Stimulated activated CD4-positive, alpha-beta T cell treated with anti-CD3 and anti-CD28 coated beads, TNF-alpha, amount 100 ng/mL, for 48 hours (primary cell): ENCODE measurements at places on chromosomes 12 and 14.

- no peak for DNase-seq
Measured at GRCh38 chr14:93780813-93781400, 7.4 kb downstream of the PRIMA1 start.

DNA sequence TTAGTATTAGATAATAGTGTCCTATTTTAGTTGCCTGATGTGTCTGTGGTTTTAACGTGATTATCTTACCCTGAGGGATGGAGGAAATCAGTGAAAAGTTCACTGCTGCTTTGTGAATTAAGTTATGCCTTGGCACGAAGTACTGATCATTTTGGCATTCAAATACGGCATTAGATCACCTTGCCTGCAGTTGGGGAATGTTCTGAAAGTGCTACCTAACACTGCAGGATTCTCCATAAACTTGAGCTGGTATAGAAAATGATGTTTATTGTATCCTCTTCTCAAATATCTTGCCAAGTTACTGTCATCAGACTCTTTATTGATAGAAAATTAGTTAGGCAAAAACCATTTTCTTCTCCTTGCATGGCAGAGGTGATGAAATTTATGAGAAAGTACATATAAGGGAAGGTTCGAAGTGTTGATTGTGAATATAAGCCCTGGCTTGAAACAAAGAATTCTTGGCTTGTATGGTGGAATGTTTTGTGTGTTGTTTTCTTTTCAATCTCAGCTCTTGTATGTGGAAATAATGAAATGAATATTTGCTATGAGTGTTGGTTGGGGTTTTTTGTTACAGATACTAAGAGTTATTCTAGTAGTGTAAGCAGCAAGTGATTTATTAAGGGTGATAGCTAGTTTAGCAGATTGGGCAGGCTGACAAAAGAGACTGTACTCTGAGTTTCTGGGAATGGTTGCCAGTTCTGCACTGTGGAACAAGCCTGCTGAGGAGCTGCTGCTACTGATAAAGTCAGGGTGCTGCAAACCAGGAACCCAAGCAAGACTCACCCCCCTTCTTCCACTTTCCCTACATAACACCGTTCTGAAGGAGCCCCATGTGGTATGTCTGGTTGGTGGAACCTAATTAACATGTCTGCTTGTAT lies 448.3 kb downstream of the PCNX1 start:
- no peak for DNase-seq

DNA sequence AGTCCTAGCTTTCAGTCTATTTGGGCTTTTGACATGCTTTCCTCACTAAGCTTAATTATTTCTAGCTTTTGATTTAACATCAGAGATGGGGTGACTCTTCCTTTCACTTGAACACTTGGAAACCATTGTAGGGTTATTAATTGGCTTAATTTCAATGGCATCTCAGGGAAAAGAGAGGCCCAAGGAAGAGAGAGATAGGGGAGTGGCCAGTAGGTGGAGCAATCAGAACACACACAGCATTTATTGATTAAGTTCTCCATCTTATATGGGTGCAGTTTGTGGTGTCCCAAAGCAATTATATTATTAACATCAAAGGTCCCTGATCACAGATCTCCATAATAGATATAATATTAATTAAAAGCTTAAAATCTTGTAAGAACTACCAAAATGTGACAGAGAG lies 1466.1 kb upstream of the SEL1L start:
- DNase-seq, result no peak

- no peak for DNase-seq
Measured at GRCh38 chr14:20608383-20609110, 17.4 kb upstream of the RNASE12 start.

- no peak for DNase-seq
Measured at GRCh38 chr14:56666294-56666693, 86.7 kb downstream of the TMEM260 start.

- no peak for DNase-seq
Measured at GRCh38 chr14:77979171-77979570, 179.3 kb downstream of the ADCK1 start.

GRCh38 chr12:11729008-11729407 lies 79.5 kb downstream of the ETV6 start:
- DNase-seq, result no peak

- peak; percentile 68 for DNase-seq
Measured at GRCh38 chr14:106831322-106831720, 1304.9 kb downstream of the TMEM121 start.

DNA sequence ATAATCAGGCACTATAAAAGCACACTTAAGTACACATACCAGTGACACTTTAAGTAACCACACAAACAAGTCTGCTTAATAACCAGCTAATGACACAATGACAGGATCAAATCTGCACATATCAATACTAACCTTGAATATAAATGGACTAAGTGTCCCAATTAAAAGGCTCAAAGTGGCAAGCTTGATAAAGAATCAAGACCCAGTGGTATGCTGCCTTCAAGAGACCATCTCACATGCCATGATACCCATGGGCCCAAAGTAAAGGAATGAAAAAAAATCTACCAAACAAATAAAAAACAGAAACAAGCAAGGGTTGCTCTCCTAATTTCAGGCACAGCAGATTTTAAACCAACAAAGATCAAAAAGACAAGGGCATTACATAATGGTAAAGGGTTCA lies 470.4 kb downstream of the TRHDE start:
- no peak for DNase-seq

GRCh38 chr12:34339922-34340321 lies 317.6 kb downstream of the ALG10 start:
- no peak for DNase-seq

- DNase-seq, result no peak
Measured at GRCh38 chr12:120013659-120014380, 24.8 kb downstream of the BICDL1 start.

GRCh38 chr14:83894568-83894967 lies 1635.4 kb upstream of the FLRT2 start:
- DNase-seq, result no peak

GRCh38 chr12:26029736-26030022 lies 71.2 kb downstream of the RASSF8 start:
- DNase-seq, result no peak

GRCh38 chr12:129075460-129076208 lies 222.4 kb downstream of the GLT1D1 start:
- no peak for DNase-seq

DNA sequence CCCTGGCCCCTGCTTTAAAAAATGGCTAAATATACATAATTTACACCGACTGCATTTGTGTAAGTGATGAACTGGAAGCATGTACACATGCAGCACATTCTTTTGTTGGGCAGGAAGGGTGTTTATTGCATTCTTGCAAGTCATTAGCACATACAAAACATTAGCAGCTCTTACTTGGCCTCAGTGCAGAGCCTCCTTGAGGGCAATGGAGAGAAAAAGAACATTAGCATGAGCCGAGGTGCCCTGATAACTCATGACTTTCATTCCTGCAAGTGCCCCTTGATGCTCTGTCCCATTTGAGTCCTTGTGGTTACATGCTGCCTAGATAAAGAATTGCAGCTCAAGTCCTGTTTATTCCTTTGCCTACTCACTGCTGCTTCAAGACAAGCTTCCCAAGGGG lies 61.9 kb downstream of the PAX9 start:
- DNase-seq, result no peak

DNA sequence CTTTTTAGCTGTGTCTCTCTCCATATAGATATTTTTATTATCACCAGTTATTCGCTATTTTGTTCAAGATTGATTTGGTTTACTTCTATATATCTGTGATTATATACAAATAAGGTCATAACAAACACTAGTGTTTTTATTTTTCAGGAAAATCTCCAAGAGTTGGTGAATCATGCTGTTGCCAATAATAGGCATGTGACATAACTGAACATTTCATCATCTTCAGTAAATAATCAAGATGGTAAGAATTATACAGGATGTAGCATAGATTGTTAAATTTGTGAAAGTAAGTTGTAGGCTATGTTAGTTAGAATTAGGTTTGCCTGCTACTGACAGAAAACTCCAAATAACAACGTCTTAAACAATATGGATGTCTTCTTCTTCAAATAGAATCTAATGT lies 240.9 kb upstream of the PDE3A start:
- DNase-seq, result no peak

DNA sequence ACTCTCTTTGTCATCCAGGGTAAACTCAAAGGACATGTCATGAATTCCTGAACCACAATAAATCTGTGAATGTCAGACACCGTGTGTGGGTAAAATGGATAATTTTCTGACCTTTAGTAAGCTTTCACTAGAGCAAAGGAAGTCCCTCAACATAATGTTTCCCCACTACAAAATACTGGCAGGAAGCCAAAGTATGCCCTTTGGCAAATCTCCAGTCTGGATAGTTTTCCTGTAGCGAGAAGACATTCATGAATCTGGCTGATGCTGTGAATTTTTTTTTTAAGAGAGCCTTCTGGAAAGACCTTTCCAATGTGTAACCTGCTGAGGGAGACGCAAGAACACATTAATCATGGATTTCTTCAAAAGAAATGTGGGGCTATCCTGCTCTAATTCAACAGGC lies 389.6 kb upstream of the DDHD1 start:
- DNase-seq, result no peak

- no peak for DNase-seq
Measured at GRCh38 chr12:106170285-106170684, 31.5 kb upstream of the NUAK1 start.

DNA sequence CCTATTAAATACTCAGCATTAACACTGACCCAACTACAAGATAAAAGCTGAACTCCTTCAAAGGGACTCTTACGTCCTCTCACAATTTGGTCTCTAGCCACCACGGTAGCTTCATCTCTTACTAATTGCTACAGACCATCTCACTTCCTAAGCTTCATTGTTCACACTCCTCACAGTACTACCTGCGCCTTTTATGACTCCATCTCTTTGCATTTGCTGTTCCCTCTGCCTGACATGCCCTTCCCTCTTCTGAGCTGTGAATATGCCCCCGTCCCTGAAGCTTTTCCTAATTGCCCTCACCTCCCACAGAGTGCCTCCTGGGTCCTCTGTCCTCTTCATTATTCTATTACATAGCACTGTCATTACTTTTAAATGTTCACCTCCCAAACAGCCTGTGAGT lies 2.5 kb downstream of the EEA1 start:
- no peak for DNase-seq

DNA sequence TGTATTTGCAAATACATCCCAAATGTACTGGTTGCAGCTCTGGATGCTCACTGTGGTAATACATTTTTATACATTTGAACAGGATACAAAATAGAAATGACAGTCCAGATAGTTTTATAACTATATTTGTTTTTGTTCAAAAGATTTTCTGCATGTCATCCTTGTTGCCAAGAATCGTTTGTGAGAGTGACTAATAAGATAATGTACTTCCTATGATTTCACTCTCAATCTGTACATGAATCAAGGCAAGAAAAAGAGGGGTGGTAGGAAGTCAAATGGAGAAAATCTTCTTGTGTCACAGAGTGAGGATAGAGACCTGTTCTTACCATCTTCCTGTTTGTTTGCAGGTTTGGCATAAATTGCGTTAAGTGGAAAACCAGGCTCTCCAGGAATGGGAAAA lies 13.9 kb downstream of the ARPC3 start:
- no peak for DNase-seq

- no peak for DNase-seq
Measured at GRCh38 chr14:94412671-94413638, 24.6 kb upstream of the SERPINA1 start.

DNA sequence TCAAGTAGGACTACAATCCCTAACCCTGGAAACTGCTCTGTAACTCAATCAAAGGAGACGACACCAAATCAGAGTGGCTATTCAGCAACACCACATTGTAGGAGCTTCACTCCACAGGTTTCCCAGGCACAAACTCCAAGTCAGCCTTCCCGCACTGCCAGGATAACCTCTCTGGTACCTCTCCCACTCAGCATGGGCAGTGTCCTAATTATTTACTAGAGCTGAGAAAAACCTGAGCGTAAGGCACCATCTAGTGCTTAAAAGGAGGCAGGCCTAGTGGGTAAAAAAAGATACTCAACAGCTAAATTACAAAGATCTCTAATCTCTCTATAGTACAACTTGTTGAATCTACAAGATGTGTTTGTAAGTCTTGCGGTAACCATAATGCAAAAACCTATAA lies 36.1 kb downstream of the PARP11 start:
- no peak for DNase-seq

- no peak for DNase-seq
Measured at GRCh38 chr14:68195126-68195525, 375.5 kb downstream of the RAD51B start.

- peak; percentile 51 for DNase-seq
Measured at GRCh38 chr12:12899530-12900380, 8.4 kb downstream of the GPRC5A start.

- no peak for DNase-seq
Measured at GRCh38 chr14:89243286-89243685, 173.7 kb downstream of the FOXN3 start.

DNA sequence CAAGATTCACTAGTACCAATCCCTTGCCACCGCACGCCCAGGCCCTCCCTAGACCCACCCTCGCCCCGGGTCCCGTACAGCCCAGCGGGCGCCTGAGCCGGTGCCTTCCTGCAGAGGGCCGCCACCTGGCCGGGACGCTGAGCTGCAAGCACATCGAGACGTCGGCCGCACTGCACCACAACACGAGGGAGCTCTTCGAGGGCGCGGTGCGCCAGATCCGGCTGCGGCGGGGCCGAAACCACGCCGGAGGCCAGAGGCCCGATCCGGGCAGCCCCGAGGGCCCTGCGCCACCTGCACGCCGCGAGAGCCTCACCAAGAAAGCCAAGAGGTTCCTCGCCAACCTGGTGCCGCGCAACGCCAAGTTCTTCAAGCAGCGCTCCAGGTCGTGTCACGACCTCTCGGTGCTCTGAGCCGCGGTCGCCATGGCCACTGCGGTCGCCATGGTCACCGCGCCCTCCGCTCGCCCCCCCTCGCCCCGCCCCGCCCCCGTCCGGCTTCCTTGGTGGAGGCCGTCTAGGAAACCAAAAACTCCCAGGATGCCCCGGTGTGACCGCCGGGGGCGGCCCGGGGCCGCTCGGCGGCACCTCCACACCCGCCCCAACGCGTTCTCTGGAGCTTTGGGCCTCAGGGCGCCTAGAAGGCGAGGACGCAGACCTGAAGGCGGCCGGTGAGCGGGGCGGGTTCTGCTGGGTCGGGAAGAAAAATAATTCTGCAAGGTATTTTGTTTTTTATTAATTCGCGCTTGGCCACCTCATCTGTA lies 3.7 kb downstream of the REM2 start:
- peak; percentile 65 for DNase-seq

DNA sequence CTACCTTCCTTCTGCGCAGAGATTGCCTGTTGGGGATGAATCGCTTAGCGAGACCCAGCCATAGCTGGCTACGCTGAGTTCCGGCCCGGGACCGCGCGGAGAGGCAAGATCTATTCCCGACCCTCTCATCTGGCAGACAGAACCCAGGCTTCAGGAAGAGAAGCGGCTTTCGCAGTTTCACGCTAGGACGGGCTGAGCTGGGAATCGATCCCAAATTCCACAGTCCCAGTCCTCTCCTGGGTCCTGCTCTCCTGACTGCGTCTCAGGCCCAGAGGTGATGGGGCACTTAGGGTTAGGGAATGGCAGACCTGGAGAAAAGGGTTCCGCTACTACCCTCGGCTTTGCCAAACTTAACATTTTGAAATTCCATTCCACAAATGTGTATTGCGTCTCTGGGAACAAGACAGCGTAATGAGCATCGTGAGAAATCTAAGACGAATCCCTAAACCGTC lies 2.8 kb downstream of the PTPN21 start:
- DNase-seq, result no peak
